ENCODE measurements at places on chromosomes 1 and 21.

GRCh38 chr1:223504741-223505140, 111.5 kb downstream of the CCDC185 start:
- no peak for DNase-seq

DNA sequence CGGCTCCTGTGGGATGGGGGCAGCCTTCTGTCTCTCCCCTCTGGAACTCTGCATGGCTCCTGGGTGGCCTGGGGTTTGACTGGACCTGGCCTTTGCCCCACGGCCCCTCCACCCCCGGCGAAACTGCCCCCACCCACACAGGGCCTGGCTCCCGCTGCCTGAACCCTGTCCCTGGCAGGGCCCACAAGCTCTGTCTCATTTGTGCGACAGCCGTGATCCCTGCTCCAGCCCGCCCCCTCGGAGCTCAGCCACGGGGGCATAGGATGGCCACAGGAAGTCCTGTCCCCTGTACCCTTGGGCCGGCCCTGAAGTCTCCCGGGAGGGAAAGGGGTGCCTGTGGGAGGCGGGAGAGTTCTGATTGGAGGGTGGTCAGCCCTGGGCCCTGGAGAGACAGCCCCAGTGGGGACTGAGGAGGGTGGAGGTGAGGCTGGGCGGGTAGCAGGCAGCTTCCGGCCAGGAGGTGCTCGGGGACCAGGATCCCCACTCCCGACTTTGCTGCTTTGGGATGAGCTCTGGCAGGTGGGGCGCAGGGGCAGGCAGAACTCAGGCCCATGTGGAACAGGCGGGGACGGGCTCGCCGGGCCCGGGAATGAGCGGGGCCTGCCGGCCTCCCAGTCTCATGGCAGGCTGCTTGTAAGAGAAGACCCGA, 45.1 kb downstream of the SLX9 start:
- DNase-seq: no peak

DNA sequence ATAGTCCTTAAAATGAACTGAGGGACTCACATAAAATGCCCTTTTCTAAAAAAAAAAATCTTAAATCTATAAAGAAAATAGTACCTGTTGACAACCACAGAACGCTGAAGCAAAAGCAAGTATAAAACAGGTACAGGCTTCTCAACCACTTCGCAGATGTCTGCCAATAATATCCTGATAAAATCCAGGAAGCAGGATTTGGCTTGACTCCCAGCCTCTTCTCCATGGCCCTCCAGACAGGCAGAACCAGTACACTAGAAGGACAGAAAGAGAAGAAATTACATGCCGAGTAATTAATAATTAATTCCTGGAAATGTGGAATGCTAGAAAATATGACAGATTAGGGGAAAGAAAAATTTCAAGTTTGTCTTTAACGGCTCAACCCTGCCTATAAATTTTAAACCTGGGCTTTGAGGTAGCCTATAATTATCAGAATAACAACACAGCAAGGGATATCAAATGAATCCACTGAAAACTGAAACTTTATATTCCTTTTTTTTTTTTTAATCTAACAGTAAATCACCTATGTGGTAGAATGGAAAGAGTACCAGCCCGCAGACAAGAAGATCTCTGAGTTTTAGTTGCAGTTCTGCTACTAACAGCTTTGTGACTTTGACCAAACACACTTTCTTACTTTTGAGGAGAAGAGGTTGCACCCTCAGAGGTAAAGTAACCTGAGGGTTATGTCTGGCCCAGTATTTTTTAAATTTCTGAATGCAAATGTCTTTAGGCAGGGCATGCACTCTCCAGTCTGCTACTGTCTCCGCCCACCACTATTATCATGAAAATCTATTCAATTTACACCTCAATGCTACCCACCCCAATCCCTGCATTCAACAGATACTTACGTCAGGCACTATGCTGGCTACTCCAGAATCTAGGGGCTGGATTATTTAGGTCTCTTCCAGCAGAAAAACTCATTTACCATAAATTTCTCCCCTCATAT, 2.7 kb downstream of the KIAA0319L start:
- DNase-seq: no peak

DNA sequence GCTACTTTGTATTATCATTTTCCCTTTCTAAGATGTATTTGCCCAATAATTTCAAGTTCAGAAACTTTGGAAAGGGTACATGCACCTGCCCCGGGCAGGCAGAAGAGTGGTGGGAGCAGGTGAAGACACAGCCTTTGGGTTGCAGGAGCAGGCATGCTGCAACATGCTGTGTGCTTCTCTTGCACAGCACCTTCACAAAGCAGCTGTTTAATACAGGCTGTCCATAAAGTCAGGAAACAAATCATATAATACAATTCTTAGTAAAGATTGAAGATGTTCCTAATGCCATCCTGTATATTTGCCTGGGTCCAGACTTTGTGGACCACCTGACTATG, 182.9 kb downstream of the ZNF281 start:
- no peak for DNase-seq

DNA sequence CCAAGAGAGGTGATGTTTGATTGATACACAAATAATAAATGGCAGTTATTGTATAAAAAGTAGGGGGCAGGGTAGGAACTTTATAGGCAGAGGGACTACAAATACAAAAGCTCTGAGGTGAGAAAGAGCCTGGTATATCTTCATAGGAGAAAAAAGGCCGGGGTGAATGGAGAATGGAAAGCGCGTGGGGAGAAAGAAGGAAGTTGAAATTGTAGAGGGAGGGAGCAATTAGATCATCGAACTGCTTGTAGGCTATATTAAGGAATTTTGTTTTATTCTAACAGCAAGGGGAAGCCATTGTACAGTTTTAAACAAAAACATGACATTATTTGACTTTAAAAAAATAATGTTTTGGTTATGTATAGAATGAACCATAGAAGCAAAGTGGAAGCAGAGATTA, 147.4 kb downstream of the PDE4B start:
- DNase-seq: no peak

DNA sequence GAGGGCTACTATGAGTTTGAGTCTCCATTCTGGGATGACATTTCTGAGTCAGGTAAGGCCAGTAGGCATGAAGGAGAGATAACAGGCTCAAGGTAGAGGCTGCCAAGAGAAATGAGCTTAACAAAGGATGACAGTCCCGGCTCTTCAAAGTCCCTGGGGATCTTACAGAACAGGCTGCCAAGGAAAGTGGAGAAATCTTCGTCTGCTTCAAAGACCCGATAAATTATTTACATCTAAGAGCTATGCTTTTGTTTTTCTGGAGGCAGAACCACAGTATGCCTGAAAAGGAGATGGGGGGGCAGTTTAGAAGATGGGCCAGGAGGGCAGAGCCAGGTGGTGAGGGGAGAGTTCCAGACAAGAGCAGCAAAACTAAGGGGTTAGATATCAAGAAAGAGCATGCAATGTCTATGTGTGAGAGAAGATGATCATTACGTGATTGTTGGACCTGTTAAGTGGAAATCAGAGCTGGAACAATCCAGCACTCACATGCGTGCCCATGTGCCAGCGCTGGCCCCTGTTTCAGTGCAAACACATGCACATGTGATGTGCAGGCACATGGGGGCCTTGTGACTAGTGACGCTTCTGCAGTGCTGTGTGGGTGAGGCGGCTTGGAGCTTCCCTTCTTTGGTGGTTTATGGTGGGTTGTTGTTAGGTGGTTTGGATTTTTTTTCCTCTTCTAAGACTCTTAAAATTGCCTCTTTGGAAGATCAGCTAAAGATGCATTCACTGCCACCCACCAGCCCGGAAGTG, 25.7 kb downstream of the CAMK1G start:
- no peak for DNase-seq

DNA sequence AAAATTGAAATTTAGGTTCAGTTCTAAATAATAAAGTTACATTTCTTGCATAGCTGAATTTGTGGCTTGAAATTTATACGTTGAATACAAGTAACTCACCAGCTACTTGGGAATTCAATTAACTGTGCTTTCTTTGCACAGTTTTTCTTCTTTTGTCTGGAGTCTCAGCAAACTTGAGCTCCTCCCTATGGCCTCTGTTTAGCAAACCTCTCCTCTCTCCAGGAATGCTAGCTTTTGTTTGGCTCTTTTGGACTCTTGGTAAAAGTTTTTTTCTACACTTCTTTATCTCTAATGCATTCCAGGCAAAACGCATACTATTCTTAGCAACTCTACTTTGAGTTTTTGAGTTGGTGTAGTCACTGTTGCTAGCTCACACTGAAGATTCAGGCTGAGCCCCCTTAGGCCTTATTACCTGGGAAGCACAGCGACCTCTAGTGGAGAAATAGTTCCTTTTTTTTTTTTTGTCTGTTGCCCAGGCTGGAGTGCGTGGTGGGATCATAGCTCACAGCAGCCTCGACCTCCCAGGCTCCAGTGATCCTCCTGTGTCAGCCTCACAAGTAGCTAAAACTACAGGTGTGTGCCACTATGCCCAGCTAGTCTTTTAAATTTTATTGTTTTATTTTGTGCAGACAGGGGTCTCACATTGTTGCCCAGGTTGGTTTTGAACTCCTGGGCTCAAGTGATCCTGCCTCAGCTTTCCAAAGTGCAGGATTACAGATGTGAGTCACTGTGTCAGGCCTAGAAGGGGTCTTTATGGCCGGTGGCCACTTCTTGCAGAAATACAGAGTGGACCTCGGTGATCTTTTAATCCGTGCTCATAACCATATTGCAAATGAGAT, 61.7 kb downstream of the CASQ2 start:
- DNase-seq: peak; percentile 51

DNA sequence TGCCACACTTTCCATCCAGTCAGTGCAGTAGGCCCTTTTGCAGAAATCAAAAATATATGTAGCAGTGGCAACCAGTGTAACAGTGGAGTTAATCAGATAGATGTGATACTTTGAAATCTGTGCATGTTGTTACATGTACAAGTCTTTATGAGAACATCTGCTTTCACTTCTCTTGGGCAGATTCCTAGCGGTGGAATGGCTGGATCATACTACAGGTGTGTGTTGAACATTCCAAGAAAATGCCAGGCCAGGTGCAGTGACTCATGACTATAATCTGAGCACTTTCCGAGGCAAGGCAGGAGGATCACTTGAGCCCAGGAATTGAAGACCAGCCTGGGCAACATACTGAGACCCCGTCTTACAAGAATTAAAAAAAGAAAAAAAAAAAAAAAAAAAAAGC, 55.3 kb downstream of the GNB1 start:
- DNase-seq: no peak

- no peak for DNase-seq
These were observed 50.8 kb downstream of the TGFB2 start for GRCh38 chr1:218395916-218396315.

DNA sequence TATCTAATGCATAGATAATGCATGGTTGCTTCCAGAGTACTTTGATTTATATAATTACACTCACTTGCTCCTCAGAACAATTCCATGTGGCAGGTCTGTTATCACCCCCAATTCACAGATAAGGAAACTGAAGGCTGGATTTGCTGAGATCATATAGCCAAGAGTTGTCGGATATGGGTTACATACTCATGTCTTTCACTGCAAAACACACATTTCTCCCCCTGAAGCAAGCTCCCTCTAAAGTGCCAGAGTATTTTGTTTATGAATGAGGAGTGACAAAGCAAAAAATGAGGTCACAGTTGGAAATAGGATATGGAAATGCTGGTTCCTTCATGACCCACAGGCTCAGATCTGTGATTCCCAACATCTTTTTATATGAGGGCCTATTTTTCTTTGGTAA, 134.2 kb downstream of the ROR1 start:
- no peak for DNase-seq

DNA sequence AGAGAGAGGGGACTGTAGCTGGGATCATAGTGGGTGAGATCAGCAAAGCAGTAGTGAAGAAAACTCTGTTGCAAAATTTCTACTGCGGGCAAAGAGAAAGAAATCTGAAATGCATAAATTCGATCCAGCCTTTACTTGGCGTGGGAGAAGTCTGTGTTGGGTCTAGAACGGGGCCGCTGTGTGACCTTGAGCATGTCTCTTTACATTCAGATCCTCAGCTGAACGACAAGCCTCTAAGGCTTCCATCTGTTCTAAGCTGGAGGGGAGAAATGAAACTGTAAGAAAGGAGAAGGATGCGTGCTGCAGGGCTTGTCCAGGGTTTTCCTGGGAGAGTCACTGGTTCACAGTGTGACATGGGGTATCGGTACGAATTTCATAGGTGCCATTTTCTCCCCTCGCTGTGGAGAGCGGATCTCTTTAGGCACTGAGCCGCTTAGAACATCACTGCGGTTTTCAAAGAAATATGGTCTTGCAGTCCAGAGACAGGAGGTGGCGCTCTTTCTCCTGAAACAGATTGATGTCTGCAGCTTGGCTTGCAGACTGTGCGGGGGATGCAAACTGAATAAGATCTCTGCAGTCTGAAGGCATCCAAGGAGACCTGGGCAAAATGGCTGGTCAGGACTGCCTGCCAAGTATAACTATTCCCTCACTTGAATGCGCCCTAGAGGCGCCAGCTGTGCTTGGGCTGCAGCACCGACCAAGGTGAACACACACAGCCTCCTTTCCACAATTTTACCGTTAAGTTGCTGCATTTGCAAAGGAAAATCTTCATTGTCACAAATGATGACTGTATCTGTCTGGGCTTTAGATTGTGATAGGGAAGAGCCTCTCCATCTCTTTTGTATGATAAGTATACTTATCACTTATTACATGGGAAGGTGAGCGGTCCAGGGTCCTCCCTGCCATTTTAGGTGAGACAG, 104.1 kb downstream of the XCL2 start:
- peak; percentile 68 for DNase-seq

DNA sequence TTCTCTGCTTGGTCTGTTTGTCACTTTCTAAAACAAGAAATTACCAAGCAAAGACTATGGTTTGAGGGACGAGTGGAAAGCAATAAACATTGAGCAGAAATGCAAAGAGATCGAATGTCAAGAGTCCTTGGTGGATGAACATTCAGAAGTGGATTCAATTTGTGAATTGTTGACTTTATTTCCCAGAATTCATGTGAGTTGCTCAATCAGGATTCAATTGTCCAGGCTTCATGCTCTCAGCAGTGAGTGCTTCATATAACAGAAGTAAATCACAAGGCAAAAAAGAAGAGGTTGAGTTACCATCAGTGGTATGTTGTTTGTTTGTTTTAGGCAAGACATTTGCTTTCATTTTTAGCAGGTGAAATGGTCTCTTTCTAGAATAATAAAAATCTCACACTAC, 31.9 kb downstream of the NGF start:
- DNase-seq: no peak

GRCh38 chr1:89347296-89347695, 16.6 kb upstream of the GBP6 start:
- no peak for DNase-seq

DNA sequence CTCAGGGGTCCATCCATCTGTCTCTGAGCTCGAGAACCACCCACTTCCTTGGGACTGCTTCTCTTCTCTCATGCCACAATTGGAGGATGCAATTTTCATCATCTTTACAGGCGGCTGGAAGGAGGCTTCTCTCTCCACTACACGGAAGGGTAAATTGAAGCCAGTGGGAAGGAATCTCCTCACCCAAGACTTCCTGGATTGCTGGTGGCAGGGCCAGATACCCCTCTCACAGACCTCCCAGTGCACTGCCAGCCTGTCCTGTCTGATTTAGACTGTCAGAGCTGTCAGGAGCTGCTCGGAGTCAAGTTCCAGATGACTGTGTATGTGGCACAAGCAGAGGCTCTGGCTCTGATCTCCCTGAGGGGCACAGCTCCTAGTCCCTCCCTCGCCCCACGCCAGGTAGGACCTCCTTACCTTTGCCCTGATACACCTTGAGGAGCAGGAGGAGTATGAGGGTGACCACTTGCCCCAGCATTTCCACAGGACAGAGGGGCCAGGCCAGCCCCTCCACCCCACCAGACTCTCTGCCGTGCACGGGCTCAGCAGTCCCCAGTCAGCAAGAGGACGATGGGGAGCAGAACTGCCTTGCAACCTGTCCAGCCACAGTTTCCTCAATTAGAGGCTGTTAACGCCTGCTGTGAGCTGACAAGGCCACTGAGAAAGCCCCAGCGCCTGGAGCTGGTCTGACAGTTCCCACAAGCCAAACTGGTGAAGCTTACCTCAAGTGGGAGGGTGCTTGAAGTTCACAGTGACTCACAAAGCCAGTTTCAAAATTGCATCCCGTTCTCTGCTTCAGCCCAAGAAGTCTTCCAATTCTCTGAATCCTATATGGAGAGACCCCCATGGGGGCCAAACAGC, at the start of gene CD244:
TSS of gene CD244 (minus strand) at position 685 of the 858 bp plus-strand sequence. CDS start at position 475, 210 bp downstream.
- peak; percentile 81 for DNase-seq

Measured in GM10248 (cell line).